ENCODE measurements at places on chromosomes 1 and 21. TPM values are rescaled to one million over a fixed set of nuclear protein-coding genes. Genes with fewer than 3 reads are reported as not detected.

Gene CLCA4
- 0.37 TPM for polyA plus RNA-seq

Gene UQCRHL
- 2.5 TPM for polyA plus RNA-seq

Gene CFHR2
- not detected for polyA plus RNA-seq

Gene SHE
- 50.9 TPM for polyA plus RNA-seq

Gene ANKRD65
- polyA plus RNA-seq, result 10.0 TPM

Gene GJC2
- 2.6 TPM for polyA plus RNA-seq

Gene WNT3A
- 0.13 TPM for polyA plus RNA-seq

Gene KCNA3
- 1.3 TPM for polyA plus RNA-seq

Gene SEMA6C
- polyA plus RNA-seq, result 71.6 TPM

Gene LRRC3
- polyA plus RNA-seq, result 4.9 TPM

DNA sequence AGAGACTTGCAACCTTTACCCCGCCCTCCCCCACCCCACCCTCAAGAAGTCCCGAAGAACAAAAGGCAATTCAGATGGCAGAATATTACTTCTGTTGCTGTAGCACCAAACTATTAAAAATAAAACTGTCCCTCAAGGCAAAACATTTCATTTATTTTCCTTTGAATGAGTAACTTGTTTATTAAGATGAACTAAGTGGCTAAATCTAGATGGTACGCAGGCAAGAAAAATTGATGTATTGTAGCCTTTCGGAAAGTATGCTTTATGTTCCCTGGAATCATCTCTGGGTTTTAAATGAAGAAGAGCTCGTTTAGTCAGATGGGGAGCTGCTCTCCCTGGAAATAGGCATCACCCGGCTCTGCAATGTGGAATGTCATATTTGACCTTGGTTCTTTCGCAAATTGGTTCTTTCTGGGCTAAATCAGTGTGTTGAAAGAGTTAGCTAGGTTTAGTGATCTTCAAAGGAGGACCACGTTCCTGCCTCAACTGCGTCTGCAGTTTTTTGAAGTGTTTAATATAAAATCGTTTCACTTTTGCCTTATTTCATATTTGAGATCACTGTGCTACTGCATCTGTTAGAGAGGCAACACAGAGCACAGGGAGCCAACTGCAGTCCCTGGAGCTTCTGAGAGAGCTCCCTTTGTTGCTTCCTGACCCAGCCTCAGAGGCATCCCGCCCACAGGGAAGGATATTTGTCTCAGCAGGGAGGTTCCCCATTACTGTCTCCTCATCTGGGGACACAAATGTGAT is 61.8 kb downstream of the KIF26B start:
- H3K4me3 ChIP-seq, result no peak overlapping the region
- no peak for DNase-seq
- no peaks in the 10 kb centered on the region for H3K36me3 ChIP-seq
- H3K4me1 ChIP-seq, result no peaks in the 10 kb centered on the region

DNA sequence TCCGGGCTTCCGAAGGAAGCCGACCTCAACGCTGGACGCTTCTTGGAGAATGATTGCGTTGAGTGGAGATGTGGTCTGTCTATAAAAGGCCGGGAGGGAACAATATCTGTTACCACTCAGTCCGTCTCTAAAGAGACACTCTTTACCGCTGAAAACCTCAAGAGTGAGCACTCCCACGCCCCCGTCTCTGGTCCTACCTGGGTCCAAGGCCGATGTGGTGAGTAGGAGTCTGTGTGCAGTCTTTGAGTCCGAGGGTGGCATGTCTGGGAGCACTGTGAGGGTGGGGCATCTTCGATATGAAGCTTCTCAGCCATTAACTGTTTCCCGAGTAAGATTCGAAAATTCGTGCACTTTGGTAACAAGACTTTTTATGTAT is 576 bp downstream of the ZFP69 start:
- H3K4me3 ChIP-seq, result peak overlapping the region; percentile 77
- H3K4me1 ChIP-seq, result no peaks in the 10 kb centered on the region
- DNase-seq, result peak; percentile 47
- H3K27ac ChIP-seq, result peak overlapping the region; percentile 65
- no peaks in the 10 kb centered on the region for H3K27me3 ChIP-seq

GRCh38 chr1:110525249-110525595 is 6.2 kb upstream of the KCNA10 start:
- no peak for DNase-seq
- no peak overlapping the region for H3K4me3 ChIP-seq
- no peaks in the 10 kb centered on the region for H3K4me1 ChIP-seq
- no peaks in the 10 kb centered on the region for H3K36me3 ChIP-seq
- H3K27ac ChIP-seq, result no peak overlapping the region
- H3K27me3 ChIP-seq, result no peaks in the 10 kb centered on the region

GRCh38 chr1:234134878-234135277 is 230.4 kb downstream of the SLC35F3 start:
- DNase-seq, result no peak
- no peaks in the 10 kb centered on the region for H3K4me1 ChIP-seq
- no peaks in the 10 kb centered on the region for H3K36me3 ChIP-seq
- H3K4me3 ChIP-seq, result no peak overlapping the region

GRCh38 chr1:31072304-31072746 is 6.8 kb upstream of the PUM1 start:
- no peaks in the 10 kb centered on the region for H3K27me3 ChIP-seq
- no peaks in the 10 kb centered on the region for H3K4me1 ChIP-seq
- H3K36me3 ChIP-seq, result no peaks in the 10 kb centered on the region
- DNase-seq, result no peak
- no peak overlapping the region for H3K4me3 ChIP-seq

GRCh38 chr1:239952348-239953308 is 139.1 kb upstream of the FMN2 start:
- no peak overlapping the region for H3K27ac ChIP-seq
- no peak overlapping the region for H3K4me3 ChIP-seq
- no peaks in the 10 kb centered on the region for H3K27me3 ChIP-seq
- H3K4me1 ChIP-seq, result no peaks in the 10 kb centered on the region
- no peaks in the 10 kb centered on the region for H3K36me3 ChIP-seq

DNA sequence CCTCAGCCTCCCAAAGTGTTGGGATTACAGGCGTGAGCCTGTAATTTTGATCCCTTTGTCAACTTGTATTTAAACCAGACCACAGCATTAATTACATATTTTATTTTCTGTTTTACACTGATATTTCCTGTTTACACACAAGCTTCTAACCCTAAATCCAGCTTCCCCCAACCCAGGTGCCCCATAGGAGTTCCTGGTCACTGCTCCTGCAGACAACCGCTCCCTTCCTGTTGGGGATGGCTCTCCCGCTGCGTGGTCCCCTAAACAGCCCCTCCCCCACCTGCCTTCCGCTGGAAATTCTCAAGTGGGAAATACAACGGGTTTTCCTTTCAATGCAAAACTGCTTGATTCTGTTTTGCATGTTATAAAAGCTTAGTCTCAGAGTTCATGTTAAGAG is 3.7 kb downstream of the CSTB start:
- H3K27me3 ChIP-seq, result no peaks in the 10 kb centered on the region
- no peak overlapping the region for H3K27ac ChIP-seq
- no peaks in the 10 kb centered on the region for H3K36me3 ChIP-seq

- H3K27ac ChIP-seq, result no peak overlapping the region
- H3K36me3 ChIP-seq, result no peaks in the 10 kb centered on the region
- no peaks in the 10 kb centered on the region for H3K27me3 ChIP-seq
- no peaks in the 10 kb centered on the region for H3K4me1 ChIP-seq
- no peak for DNase-seq
These were observed 375.3 kb upstream of the C1orf87 start for GRCh38 chr1:60448850-60449249.

GRCh38 chr1:151968058-151968457 is 25.6 kb downstream of the S100A10 start:
- no peak overlapping the region for H3K4me3 ChIP-seq
- peaks cover 6% of the 10 kb centered on the region for H3K4me1 ChIP-seq
- DNase-seq, result peak; percentile 42
- H3K27ac ChIP-seq, result no peak overlapping the region

- no peaks in the 10 kb centered on the region for H3K27me3 ChIP-seq
- no peak for DNase-seq
- no peak overlapping the region for H3K27ac ChIP-seq
These were observed 177.7 kb downstream of the NCAM2 start for GRCh38 chr21:21175798-21176334.

- no peaks in the 10 kb centered on the region for H3K36me3 ChIP-seq
- no peak for DNase-seq
- no peaks in the 10 kb centered on the region for H3K27me3 ChIP-seq
- H3K4me1 ChIP-seq, result no peaks in the 10 kb centered on the region
- H3K4me3 ChIP-seq, result no peak overlapping the region
These were observed 378.9 kb downstream of the KCNH1 start for GRCh38 chr1:210754878-210755665.

DNA sequence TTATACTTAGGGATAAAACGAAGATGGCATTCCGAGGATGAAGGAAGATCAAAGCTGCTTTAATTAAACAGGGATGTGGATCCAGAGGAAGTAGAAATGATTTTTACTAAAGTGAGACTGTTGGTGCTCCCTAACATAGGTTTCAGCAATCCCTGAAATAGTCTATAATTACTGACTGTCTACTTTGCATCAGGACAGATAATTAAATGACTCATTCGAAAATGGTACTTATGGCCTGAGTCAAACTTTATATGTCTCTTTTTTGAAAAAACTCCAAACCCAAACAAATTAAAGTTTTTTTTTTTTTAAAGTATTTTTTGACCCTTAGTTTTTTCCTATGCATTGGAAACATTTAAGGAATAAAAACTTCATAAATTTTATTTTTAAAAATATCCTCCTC is 90.3 kb downstream of the LYST start:
- no peaks in the 10 kb centered on the region for H3K4me1 ChIP-seq
- no peak for DNase-seq
- no peak overlapping the region for H3K4me3 ChIP-seq
- no peaks in the 10 kb centered on the region for H3K36me3 ChIP-seq

GRCh38 chr1:13896932-13897331 is 196.9 kb downstream of the PRDM2 start:
- no peak overlapping the region for H3K4me3 ChIP-seq
- DNase-seq, result no peak
- H3K4me1 ChIP-seq, result peaks cover 6% of the 10 kb centered on the region
- H3K27me3 ChIP-seq, result no peaks in the 10 kb centered on the region

GRCh38 chr1:183080406-183080805 is 57.2 kb downstream of the LAMC1 start:
- H3K27ac ChIP-seq, result no peak overlapping the region
- no peaks in the 10 kb centered on the region for H3K27me3 ChIP-seq
- no peak for DNase-seq
- no peak overlapping the region for H3K4me3 ChIP-seq
- H3K36me3 ChIP-seq, result no peaks in the 10 kb centered on the region
- H3K4me1 ChIP-seq, result peaks cover 42% of the 10 kb centered on the region

DNA sequence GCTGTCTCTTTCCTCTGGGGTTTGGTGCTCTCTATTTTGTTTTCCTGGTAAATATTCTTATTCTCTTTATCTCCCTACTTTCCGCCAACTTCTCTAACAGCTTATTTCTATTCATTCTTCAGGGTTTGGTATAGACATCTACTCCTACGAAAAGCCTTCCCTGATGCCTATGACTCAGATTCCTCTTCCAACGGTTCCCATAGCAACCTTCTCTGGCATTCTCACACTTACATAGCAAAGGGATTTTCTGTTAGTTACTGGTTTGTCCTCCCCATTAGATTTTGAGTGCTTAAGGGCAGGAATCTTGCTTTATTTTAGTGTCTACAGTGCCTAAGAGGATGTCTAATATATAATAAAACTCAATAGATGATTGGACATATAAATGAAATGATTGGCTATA is 407.6 kb upstream of the DEPDC1 start:
- no peak for DNase-seq
- no peaks in the 10 kb centered on the region for H3K27me3 ChIP-seq
- no peak overlapping the region for H3K4me3 ChIP-seq
- no peaks in the 10 kb centered on the region for H3K36me3 ChIP-seq
- H3K27ac ChIP-seq, result no peak overlapping the region

GRCh38 chr21:45277101-45278045 is 10.3 kb downstream of the POFUT2 start:
- no peak overlapping the region for H3K27ac ChIP-seq
- H3K36me3 ChIP-seq, result no peaks in the 10 kb centered on the region
- H3K4me3 ChIP-seq, result no peak overlapping the region
- no peak for DNase-seq
- no peaks in the 10 kb centered on the region for H3K27me3 ChIP-seq

DNA sequence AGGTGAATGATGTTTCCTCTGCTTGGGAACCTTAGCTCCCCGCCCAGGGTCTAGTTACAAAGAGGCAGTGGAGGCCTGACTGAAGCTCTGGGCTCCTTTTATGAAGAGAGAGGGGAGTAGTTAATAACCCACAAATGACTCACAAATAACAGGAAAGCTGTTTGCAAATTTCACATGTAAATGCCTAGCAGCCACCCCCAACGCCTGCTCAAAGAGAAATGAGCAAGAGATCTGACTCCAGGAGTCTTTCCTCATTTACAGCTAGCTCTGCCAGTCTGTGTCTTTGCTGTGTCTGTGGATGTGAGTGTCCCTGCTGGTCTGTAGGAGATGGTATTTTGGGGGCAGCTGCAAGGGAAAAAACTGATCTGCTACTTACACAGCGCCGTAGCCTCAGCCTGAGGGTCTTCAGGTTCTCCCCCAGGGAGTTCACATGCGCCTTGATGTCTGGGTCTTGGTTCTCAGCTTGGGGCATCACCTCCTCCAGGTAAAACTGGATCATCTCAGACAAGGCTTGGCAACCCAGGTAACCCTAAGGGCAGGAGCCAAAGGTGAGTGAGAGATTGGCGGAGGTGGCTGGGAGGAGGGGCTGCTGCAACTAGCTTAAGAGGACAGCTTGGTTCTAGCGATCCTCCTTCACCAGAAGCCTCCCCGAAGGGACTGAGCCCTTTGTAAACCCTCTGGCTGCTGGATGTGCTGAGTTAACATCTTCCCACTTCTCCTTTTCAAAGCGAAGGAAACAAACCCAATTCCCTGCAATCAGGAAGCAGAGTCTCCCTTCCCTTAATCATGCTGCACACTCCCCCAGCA is at the start of gene IL19:
Gene IL19, plus strand, starts transcription at position 243 of the 807 bp plus-strand sequence. CDS start 65,890 bp downstream, outside the sequence.
- no peak for DNase-seq
- H3K27me3 ChIP-seq, result no peaks in the 10 kb centered on the region
- no peaks in the 10 kb centered on the region for H3K4me1 ChIP-seq
- no peaks in the 10 kb centered on the region for H3K36me3 ChIP-seq

DNA sequence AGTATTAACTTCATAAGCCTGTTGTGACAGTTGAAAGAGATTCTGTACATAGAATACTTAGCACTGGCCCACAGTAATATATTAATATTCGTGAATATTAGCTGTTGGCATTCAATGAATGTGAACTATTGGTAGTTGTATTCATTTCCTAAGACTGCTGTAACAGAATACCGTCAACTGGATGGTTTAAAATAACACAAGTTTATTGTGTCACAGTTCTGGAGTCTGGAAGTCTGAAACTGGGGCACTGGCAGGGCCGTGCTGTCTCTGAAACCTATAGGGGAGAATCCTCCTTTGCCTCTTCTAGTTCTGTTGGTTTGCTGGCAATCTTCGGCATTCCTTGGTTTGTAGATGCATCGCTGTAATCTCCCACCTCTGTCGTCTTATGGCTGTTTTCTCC is 47.5 kb downstream of the OLFML3 start:
- no peak overlapping the region for H3K27ac ChIP-seq
- no peak overlapping the region for H3K4me3 ChIP-seq
- H3K27me3 ChIP-seq, result no peaks in the 10 kb centered on the region
- no peak for DNase-seq
- no peaks in the 10 kb centered on the region for H3K4me1 ChIP-seq
